ENCODE measurements at places on chromosomes 13 and 19.

DNA sequence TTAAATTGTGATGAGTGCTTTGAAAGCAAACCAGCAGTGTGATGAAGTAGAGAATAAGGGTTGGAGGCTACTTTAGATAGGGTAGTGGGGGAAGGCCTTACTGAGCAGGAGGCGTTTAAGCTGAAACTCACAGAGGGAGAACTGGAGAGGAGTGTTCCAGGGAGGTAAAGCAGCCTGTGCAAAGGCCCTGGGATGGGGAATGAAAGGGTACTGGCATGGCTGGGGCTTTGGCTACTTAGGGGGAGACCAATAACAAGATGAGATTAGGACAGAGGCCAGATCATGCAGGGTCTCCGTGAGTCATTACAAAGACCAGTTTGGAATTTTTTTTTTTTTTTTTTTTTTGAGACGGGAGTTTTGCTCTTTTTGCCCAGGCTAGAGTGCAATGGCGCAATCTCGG is 1.1 kb downstream of the PPP5C start:
- DNase-seq = no peak

DNA sequence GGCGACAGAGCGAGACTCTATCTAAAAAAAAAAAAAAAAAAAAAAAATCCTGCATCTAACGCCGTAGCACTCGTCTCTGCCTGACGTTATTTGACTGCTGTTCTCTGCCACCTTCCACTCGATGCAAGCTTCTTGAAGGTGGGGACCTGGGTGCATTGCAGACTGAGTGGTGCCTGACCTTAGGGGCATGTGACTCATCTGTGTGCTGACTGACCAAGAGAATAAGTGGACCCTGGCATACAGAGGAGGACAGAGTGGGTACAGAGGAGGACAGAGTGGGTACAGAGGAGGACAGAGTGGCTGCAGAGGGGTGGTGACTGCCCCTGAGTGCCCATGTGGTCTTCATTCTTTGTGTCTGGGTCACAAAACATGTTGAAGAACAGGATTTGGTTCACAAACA is 7.6 kb downstream of the WTIP start:
- DNase-seq = no peak

DNA sequence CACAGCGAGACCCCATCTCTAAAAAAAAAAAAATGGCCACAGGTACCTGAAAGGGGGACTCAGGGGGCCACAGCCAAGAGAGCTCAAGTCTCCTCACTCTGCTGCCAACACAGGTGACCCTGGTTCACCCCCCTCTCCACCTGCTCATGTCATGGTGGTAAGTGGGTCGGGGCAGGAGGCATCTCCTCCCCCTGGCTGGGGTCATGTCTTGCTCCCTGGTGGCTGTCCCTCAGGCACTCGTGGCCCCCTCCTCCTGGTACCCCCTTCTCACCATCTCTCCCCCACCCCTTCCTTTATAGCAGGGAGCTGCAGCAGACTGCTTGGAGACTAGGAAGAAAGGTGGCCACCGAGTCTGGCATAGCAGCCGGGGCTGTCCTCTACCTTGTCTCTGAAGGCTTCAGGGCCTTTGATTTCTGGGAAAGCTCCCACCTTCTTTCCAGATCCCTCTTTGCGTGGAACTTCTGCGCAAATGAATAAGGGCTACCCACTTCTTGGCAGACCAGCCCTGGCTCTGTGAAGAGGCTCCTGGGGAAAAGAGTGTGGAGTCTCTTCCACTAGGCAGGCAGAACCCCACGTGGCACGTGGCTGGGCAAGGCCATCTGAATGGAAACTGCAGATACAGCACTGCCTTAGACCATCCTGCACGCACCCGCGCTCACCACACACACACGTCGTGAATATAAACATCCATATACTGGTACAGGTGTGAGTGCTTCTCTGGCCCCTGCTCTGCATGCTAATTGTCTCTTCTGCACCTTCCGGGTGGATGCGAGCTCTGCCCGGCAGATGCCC is 20.1 kb upstream of the MIER2 start:
- no peak for DNase-seq

GRCh38 chr13:96898212-96898611 is 96.1 kb downstream of the OXGR1 start:
- DNase-seq = no peak

- no peak for DNase-seq
These were observed 13.2 kb upstream of the ZNF599 start for GRCh38 chr19:34786236-34786635.

GRCh38 chr19:46502891-46503290 is 7.2 kb upstream of the PNMA8B start:
- DNase-seq = no peak

DNA sequence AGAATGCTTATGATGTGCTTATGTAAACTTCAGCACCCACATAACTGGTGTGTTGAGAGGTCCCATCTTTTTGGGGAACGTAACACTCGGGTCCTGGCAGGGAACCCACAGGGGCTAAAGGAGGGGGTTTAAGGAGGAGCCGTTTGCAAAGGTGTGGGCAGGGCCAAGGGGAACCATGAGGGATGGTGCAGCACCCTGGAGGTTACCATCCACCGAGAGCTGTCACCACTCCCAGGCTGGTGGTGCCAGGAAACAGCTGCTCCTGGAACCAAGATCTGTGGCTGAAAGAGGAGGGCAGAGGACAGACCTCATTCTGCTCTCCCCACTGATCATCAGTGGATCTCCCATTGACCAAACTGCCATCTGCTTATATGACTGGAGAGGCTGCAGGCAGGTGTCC is 23.2 kb upstream of the CYP4F8 start:
- no peak for DNase-seq

DNA sequence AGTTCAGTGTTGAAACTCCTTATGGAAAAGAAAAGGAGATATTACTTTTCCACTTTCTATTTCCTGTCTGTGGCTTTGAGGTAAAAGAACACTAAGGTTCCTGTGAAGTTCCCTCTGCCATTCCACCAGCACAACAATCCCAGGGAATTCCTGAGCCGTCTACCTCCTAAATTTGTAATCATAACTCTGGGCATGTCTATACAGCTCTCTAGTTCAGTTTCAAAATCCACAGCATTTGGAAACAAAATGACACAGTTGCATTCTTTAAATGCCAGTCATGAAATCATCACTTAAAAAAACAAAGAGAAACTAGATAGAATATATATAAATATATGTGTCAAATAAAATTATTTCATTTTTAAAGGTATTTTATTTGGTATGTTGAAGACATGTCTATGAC is 9.0 kb upstream of the THSD1 start:
- no peak for DNase-seq

- no peak for DNase-seq
These were observed 41.6 kb downstream of the TM9SF2 start for GRCh38 chr13:99542788-99543406.

GRCh38 chr19:33421368-33421767 is 47.9 kb downstream of the CEBPG start:
- DNase-seq = no peak

DNA sequence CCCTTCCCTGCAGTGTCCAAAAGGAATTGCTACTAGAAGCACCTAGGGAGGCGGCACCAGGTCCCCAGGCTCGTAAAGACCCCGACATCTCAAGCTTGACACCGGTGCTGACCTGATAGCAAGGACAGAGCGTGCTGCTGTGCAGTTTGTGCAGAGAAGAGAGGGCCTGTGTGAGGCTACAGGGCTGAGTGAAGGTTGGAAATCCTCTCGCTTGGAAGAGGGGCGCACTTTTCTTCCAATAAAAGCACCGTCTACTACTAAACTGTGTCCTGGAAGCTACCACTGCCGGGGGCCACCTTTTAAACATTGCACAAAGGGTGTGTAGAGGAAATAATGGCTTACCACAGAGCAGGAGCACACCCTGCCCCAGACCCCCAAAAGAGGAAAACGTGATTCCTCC is 11.0 kb downstream of the TMEM272 start:
- no peak for DNase-seq

Measured in NCI-H446 (cell line).